Cardiac muscle cell (in vitro differentiated cells and primary cell): ENCODE measurements at places on chromosomes 11 and 22. TPM values are rescaled to one million over a fixed set of nuclear protein-coding genes. Genes with fewer than 3 reads are reported as not detected.
A peak's percentile ranks its signal among the peaks of the same experiment; 100 is the strongest.

DNA sequence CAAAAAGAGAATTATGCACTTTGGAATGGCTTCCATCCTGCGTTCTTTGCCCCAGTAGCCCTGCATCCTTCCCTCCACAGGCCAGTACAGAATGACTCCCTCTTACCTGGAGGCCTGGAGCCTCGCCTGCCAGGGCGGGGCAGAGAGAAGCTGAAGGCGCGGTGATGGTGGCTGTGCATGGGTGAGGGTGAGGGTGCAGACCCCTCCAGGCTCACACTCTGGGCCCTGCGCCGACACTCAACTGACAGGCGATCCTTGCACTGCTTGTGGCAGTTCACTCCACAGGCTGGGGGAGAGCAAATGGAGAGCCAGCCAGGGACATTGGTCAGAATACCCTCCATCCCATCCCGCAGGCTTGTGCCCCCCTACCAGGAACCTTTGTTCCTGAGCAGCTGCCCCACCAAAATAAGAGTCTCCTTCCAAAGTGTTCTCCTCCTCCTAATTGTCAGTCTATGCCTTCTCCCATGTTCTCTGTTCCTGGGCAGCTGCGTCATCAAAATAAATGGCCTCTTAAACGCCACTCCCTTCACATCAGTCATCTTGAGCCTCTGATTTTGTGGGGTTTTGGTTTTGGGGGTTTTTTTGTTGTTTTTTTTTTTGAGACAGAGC is 5.9 kb upstream of the NRXN2 start:
- no peak for DNase-seq

- DNase-seq = no peak
These were observed 1848.3 kb upstream of the RAG2 start for GRCh38 chr11:38446336-38446735.

The SPDYC gene
- 0.24 TPM in 1 of 2 replicates, not detected in the other for total RNA-seq

GRCh38 chr11:109972181-109972715 is 120.9 kb upstream of the ZC3H12C start:
- DNase-seq = no peak

The PLAAT2 gene
- total RNA-seq = not detected in 2 replicates

DNA sequence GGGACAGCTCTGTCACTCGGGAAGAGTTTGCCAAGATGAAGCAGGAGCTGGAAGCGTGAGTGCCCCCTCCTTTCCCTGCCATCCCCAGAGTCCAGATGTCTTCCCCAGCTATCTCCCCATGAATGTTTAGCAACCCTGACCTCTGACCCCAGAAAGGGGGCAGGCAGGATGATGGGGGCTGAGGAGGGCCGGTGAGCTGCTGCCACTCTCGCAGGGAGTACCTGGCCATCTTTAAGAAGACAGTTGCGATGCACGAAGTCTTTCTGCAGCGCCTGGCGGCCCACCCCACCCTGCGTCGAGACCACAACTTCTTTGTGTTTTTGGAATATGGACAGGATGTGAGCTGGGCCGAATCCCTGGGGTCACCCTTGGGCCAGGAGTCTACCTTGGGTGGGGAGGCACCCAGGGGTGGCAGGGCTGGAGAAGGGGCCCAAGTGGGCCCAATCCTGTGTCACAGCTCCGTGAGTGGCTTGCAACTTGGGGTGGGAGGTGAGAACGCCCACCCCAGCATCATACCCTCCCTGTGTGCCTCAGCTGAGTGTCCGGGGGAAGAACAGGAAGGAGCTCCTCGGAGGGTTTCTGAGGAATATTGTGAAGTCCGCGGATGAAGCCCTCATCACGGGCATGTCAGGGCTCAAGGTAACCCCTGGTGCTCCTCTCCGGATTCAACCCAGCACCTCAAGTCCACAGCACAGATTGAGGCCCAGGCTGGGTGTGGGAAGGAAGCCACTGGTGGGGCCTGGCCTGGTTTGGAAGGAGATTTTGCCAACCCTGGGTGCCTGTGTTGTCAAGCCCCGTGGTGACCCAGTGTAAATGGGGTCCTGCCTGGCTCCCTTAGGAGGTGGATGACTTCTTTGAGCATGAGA is 7.5 kb downstream of the CFL1 start:
- no peak for DNase-seq

The EEF1G gene
- total RNA-seq = 1,990 and 2,091 TPM in 2 replicates

The OR52N4 gene
- not detected in 2 replicates for total RNA-seq

GRCh38 chr22:32859743-32860142 is 58.2 kb downstream of the TIMP3 start:
- DNase-seq = no peak

The LUZP2 gene
- total RNA-seq = 0.07 TPM in 1 of 2 replicates, not detected in the other

The CENPM gene
- total RNA-seq = 22.0 and 26.7 TPM in 2 replicates

DNA sequence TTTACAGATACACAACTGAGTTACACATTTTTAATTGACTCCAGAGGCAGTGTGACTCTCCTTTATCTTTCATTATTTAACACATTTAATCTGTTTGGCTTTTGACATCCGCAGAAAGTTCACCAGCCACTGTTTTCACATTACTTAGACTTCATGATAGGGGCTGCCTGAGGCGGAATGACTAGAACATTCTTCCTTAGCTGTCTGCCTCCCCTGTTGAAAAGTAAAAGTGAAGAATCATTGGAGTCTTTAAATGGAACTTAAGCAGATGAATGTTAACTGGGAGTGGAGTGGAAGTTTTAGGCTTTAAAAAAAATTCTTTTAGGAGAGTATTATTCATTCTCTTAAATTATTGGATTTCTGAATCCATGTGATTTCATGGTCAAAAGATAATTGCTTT is 229.2 kb upstream of the MTNR1B start:
- no peak for DNase-seq

DNA sequence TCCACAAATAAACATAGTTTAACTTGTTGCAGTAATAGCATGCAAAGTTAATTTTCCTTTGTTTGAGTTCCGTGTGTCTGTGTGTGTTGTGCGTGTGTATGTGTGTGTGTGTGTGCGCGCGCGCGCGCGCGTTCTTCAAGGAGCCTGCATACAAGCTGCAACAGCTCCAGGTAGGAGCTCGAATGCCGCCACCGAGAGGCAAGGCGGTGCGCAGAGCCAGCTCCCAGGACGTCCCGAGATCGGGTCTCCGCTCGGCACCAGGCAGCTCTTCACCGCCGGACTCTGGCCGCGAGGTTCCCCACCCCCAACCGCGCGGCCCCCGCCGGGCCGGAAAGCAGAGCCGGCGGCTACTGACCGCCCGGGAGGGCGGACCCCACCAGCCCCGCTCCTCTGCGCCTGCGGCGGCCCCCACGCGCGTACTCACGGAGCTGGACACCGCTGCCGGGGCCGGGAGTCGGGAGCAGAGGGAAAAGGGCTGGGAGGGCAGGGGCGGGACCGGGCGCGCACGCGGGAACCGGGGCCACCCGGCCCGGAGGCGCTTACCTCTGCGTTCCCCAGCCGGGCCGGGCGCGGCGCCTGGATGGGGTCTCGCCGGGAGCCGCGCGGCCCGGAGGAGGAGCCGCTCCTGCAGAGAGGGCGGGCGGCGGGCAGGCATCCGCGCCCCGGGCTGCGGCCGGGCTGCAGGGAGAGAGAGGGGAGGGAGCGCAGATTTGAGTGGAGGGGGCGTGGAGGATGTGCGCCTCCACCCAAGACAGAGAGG is 40.4 kb upstream of the AKIP1 start:
- peak; percentile 81 for DNase-seq

DNA sequence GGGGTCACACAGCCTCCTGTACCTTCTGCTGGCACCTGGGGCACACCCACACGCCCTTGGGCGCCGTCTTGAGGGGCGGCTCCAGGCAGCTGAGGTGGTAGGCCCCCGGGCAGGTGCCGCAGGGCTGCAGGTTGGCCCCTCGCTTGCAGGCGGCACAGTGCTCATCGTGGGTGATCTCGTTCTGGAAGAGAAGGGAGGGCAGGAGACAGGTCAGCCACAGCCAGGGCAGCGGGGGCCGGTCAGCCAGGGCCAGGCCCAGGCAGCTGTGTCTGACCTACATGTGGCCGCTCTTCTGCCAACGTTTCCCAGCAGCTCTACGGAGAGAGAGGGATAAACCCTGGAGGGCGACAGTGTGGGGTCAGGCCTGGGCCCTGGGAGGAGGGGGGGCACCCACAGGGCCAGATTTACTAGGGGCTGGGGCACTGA is 121.9 kb downstream of the PHF21B start:
- DNase-seq = no peak

The SLC5A1 gene
- total RNA-seq = 0.45 and 1.7 TPM in 2 replicates

DNA sequence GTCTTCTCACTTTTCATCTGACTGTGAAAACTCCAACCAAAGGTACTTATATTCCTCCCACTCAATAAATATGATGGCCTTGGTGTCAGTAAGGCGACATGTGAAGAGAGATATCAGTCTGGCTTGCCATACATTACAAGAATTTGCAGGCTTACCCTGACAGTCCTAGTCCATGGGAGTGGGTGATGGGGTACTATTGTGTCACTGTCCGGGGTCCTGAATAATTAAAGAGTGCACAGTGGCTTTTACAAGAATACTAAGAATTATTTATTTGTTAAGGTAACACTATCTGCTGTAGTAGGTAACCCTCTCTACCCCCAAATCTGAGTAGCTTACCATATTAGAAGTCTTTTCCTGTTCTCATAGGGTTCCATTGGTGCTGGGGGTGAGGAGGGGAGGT is 23.1 kb upstream of the IZUMO1R start:
- DNase-seq = no peak
